ENCODE measurements at places on chromosomes 12 and 14.

GRCh38 chr14:92613008-92613658 is 99.6 kb downstream of the RIN3 start:
- H3K4me3 ChIP-seq: no peak overlapping the region
- peaks cover 61% of the 10 kb centered on the region for H3K4me1 ChIP-seq
- H3K27ac ChIP-seq: no peak overlapping the region
- H3K36me3 ChIP-seq: peaks cover 11% of the 10 kb centered on the region
- DNase-seq: peak; percentile 79

DNA sequence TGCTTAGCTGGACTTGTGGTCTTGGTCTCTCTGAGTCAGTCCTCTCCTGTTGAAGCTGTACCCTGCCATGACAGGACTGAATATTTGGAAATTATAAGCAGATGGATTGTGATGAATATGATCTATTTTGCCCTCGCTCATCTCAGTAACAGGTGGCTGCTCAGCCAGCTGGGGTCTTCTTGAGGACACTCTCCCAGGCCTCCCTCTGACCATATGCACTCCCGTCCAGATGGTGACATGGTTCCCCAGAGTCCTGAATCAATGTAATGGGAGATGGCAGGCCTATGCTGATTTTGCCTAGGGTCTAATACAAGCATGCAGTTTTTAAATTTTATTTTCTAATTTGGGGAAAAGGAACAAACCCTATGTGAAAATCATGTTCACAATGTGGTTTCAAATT is 63.1 kb upstream of the TRHDE start:
- H3K4me3 ChIP-seq: no peak overlapping the region
- no peaks in the 10 kb centered on the region for H3K27me3 ChIP-seq
- no peak for DNase-seq

- no peak for DNase-seq
- no peaks in the 10 kb centered on the region for H3K36me3 ChIP-seq
- peaks cover 15% of the 10 kb centered on the region for H3K4me1 ChIP-seq
Observed at GRCh38 chr12:92452763-92453162, 250.0 kb upstream of the PLEKHG7 start.

DNA sequence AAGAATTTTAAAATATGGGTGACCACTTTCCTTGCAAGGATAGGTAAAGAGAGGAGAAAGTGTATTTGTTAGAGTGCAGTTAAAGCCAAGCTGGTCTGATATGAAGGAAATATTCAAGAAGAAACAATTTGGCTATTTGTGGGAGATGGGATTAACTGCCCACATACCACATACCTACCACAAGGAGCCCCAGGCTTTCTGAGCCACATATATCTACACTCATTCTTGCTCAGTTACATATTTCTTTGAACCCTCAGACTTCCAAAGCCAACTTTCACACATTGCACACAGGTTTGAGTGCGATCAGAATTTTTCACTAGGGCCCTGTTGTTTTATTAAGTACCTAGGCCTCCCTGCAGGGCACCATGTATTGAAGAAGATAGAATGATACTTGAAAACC is 330.2 kb downstream of the ZFP36L1 start:
- peaks cover 5% of the 10 kb centered on the region for H3K4me1 ChIP-seq
- no peaks in the 10 kb centered on the region for H3K36me3 ChIP-seq
- H3K27ac ChIP-seq: no peak overlapping the region
- no peaks in the 10 kb centered on the region for H3K27me3 ChIP-seq
- DNase-seq: no peak

DNA sequence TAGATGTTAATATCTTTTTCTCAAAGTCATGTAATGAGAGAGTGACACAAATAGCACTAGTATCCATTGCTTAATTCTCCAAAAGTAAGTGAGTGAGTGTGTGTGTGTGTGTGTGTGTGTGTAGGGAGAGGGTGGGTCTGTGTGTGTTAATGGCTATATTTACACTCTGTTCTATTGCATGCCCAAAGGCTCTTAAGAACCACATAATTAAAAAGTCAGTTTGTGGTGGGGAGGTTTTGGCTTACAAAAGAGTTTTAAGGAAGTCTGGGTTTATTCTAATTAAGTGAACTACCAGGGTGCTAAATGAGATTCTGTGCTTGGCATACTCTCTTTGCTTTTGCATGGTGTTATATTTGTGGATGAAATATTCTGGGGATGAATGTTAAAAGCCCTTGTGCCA is 1897.6 kb upstream of the FLRT2 start:
- no peak for DNase-seq
- H3K36me3 ChIP-seq: no peaks in the 10 kb centered on the region
- H3K27me3 ChIP-seq: no peaks in the 10 kb centered on the region
- H3K4me1 ChIP-seq: no peaks in the 10 kb centered on the region

DNA sequence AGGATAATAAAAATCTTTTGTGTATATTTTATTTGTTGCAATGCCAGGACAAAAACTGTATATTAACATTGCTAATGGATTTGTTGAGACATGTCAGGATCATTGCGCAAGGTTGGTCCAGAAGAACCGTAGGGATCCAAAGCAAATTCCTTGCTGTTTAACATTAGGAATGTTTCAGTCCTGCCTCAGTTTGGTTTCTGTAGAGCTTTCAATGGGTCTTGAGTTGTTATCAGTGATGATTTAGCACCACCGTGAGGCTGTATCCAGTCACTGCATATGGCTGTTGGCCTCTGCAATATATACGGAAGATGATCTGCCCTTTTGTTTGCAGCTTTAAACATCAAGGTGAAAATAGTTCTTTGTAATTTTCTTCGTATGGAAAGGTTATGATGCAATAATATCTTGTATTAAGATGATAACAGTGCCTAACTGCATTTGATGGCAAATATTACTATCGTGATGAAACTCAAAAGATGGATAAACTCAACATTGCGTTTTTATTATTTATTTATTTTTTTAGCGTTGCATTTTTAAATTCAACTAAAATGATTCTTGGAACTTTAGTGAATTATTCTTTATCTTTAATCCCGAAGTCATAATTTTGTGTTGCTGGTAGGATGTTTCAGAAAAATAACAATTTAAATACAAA is 231.2 kb downstream of the AKAP6 start:
- H3K27me3 ChIP-seq: no peaks in the 10 kb centered on the region
- H3K36me3 ChIP-seq: no peaks in the 10 kb centered on the region
- no peak for DNase-seq
- H3K4me3 ChIP-seq: no peak overlapping the region

DNA sequence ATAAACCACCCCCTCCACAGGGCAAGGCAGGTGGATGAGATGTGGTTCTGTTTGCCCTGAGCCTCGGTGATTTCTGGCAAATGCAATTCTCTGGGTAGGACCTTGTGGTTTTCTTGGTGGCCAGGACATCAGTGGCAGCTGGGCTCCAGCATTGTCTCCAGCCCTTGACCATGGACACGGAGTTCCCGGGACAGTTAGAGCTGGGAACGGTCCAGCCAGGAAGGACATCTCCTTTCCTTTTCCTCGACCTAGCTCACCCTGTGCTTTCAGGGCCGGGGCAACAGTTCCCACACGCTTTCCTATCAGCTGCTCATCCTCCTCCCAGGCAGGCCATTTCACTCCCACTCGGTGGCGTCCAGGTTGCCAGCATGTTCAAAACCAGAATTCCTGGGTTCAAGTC is 9.2 kb downstream of the SERPINA4 start:
- H3K4me3 ChIP-seq: no peak overlapping the region
- H3K27ac ChIP-seq: no peak overlapping the region
- no peak for DNase-seq
- H3K4me1 ChIP-seq: no peaks in the 10 kb centered on the region
- H3K36me3 ChIP-seq: no peaks in the 10 kb centered on the region
- H3K27me3 ChIP-seq: no peaks in the 10 kb centered on the region

GRCh38 chr12:51307655-51308593 is 16.1 kb downstream of the BIN2 start:
- no peak for DNase-seq
- H3K4me1 ChIP-seq: peaks cover 60% of the 10 kb centered on the region
- H3K27me3 ChIP-seq: no peaks in the 10 kb centered on the region

DNA sequence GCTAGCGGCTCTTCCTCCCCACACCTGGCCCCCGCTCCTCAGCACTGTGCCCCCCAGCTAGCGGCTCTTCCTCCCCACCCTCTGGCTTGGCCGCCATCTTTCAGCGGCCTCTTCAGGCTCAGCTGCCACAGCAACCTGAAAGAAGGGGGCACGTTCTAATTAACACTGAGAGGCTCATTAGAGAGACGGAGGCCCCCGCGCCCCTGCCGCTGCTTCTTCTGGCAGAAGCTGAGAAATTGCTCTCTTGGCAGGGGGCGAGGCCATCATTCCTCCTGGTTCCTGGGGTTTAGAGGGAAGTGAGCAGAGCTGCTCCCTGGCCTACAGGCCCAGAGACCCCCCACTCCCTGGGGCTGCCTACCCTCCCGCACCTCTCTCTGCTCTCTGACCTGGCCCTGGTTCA is 64.4 kb downstream of the IQSEC3 start:
- peaks cover 18% of the 10 kb centered on the region for H3K27me3 ChIP-seq
- no peaks in the 10 kb centered on the region for H3K4me1 ChIP-seq
- no peak overlapping the region for H3K4me3 ChIP-seq
- DNase-seq: no peak
- H3K27ac ChIP-seq: no peak overlapping the region

GRCh38 chr12:6965026-6965661 is 5.3 kb downstream of the PHB2 start:
- H3K27me3 ChIP-seq: no peaks in the 10 kb centered on the region
- peak overlapping the region; percentile 100 for H3K27ac ChIP-seq
- peak overlapping the region; percentile 37 for H3K4me3 ChIP-seq
- H3K4me1 ChIP-seq: peaks cover 84% of the 10 kb centered on the region
- peak; percentile 89 for DNase-seq

DNA sequence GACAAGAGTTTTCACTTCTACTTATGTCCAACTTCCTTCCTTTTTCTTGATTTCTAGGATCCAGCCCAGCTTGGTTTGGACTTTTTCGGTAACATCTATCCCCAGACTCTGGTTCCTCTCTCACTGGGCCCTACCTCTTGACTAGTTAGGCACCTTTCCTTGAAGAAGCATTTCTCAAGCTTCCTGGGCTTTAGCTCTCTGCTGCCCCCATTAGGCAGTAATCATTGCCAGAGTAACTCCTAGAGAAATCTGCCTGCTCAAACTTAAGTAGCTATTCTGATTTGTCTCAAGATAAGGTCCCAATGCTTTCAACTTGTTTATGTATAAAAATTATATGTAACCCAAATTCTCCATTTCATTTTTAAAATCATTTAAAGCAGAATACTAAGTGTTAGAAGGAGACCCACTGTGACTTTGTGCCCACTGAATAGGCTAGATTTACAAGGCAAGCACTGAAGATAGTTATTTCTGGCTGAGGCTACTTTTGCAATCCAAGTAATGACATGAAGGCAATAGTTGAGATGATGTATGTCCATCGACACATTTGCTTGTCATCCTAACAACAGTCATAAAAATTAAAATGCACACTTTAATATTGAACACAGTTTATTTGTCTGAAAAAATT is 275.0 kb upstream of the G2E3 start:
- H3K27me3 ChIP-seq: no peaks in the 10 kb centered on the region
- no peaks in the 10 kb centered on the region for H3K36me3 ChIP-seq
- H3K27ac ChIP-seq: no peak overlapping the region
- H3K4me3 ChIP-seq: no peak overlapping the region
- no peak for DNase-seq
- no peaks in the 10 kb centered on the region for H3K4me1 ChIP-seq

DNA sequence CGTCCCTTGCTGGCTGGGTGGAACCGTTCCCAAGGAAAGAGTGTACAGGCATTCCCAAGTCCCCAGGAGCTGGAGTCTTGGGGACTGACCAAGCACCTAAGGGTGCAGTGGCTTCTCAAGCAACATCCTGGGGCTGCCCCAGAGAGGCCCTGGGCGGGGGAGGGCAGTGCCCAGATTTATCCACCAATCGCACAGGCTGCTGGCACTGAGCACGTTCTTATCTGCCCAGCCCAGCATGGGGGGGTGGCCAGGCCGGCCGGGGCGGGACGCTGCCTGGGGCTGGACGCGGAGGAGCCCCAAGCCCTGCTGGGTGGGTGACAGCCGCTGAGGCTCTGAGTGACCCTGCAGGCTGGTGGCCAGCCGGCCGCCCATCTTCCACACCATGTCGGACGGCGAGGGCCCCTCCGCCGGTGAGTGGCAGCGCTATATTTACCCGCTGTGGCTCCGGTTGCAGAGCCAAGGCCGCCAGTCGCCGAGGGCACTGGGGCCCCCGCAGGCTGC is 53.4 kb downstream of the CYP46A1 start:
- no peaks in the 10 kb centered on the region for H3K4me1 ChIP-seq
- H3K4me3 ChIP-seq: no peak overlapping the region
- no peak overlapping the region for H3K27ac ChIP-seq
- H3K27me3 ChIP-seq: peaks cover 46% of the 10 kb centered on the region

DNA sequence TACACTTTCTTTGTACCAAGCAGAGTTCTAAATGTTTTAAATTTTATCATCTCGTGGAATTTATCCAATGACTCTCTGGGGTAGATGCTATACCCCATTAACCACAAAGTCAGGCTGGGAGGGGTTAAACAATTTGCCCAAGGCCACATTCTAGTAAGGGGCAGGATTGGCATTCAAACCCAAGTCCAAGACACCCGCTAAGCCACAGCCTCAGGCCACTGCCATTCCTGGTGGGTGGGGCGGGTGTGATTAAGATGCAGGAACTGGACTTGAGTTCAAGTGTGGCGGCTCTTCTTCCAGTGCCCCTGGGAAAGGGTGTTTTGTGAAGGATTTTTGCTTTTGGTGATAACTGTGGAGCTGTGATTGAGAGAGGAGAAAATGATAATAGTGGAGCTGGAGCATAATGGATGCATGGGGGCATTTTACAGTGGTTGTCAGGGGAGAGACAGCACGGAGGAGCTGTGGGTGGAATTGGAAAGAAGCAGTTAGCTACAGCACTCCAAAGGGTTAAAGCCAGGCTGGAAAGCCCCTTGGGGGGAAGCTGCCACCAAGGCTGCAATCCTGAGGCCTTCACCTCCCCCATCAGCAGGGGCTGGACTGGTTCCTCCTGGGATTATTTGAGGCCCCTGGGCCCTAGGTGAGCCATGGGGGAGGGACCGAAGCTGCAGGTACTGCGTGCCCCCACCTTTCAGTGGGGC is 1.0 kb upstream of the VRTN start:
- H3K4me1 ChIP-seq: no peaks in the 10 kb centered on the region
- H3K36me3 ChIP-seq: no peaks in the 10 kb centered on the region
- no peak for DNase-seq
- peaks cover 11% of the 10 kb centered on the region for H3K27me3 ChIP-seq
- H3K4me3 ChIP-seq: no peak overlapping the region

Data from activated T-cell treated with anti-CD3 and anti-CD28 coated beads, Interleukin-2, amount 50 U/mL, for 24 hours (primary cell).